ENCODE measurements at places on chromosomes 13 and 19.
A peak's percentile ranks its signal among the peaks of the same experiment; 100 is the strongest.

DNA sequence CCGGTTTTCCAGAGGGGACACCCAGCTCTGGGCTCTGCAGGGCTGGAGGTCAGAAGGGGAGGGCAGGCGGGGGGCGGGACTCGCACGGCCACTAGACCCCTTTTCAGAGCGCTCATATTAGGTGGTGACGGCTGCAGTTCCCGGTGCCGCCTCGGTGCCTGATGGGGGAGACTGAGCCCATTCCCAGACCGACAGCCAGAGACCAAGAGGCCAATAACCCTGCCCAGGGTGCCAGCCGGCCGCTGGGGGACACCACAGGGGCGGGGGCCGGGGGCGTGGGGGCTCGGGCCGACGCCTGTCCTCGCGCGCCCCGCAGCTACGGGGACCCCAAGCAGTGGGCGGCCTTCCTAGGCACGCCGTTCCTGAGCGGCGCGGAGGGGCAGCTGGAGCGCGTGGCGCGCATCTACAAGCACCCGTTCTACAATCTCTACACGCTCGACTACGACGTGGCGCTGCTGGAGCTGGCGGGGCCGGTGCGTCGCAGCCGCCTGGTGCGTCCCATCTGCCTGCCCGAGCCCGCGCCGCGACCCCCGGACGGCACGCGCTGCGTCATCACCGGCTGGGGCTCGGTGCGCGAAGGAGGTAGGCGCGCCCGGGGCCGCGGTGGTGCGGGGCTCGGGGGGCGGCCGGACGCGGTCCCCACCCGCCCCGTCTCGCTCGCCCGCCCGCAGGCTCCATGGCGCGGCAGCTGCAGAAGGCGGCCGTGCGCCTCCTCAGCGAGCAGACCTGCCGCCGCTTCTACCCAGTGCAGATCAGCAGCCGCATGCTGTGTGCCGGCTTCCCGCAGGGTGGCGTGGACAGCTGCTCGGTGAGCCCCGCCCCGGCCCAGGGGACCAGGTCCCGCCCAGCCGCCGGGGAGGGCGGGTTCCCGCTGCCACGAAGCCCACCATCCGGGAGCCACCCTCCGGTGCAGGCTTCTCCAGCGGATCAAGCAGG is 2.4 kb downstream of the TIMM13 start:
- no peak for DNase-seq

DNA sequence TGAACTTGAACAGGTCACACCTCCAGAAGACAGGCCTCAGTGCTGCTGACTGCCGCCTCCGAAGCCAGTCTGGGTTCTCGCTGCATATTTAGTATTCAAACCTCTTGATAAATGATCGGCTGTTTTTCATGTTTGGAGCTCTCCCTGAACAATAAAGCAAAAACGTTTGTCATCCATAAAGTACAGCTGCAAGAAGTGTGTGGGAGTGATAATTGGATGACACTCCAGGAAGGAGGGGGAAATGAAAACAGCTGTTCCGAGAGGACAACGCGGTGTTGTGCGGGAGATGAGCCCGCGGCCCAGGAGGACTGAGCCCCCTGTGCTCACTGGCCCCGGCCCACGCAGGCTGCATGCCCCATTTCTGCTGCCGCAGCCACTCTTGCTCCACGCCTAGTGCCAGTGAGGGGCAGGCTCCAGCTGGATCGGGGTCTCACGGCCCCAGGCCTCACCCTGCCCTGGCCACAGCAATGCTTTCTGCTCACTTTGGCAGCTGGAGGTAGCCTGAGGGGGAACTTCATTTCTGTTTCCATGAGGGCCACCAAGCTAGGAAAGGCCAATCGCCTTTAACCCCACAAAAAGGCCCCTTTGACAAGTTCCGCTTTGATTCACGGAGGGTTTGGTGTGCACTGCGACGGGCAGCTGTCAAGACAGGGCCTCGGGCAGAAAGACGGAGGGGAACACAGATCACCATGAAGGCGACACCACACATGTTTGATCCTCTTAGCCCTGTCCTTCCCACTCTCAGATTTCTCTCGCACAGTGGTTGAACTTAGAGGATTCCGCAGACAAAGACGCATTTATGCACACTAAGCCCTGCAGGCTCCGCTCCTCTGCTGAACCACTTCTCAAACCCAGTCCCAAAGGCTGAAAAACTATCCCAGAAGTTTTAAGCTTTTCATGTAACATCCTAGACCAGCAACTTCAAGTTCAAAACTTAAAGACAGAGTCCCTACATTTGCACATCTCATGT is 537.6 kb downstream of the EFNB2 start:
- DNase-seq: no peak

- DNase-seq: no peak
Measured at GRCh38 chr13:52419080-52419479, 13.1 kb upstream of the THSD1 start.

GRCh38 chr13:93767917-93768409 is 541.4 kb downstream of the GPC6 start:
- DNase-seq: no peak

- DNase-seq: no peak
Measured at GRCh38 chr13:110284779-110285484, 22.0 kb downstream of the COL4A1 start.

DNA sequence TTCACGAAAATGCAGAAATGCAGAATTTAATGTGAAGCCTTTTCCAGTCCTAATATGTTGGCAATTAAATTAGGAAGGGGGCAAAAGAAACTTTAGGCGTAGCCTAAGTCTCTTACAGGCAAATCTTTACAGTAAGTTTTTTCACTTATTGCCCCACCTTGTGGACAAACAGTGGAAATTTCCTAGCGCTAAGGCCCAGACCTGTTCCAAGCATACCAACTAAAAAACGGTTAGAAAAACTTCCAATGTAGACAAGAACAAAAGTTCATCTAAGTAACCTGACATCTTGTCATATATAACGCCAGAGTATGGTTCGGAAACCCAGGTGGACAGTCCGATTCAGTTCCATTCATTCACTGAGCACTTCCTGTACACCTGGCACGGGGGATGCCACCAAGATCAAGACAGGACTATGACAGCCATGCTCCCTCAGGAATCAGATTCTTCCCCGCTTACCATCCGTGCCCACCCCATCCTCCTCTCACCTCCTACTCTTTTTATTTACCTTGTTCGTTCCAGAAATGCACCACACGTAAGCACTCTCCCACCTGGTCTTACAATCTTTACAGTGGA is 4.9 kb downstream of the ZAR1L start:
- DNase-seq: peak; percentile 69

GRCh38 chr13:22773465-22773864 is 407.3 kb upstream of the SGCG start:
- no peak for DNase-seq

DNA sequence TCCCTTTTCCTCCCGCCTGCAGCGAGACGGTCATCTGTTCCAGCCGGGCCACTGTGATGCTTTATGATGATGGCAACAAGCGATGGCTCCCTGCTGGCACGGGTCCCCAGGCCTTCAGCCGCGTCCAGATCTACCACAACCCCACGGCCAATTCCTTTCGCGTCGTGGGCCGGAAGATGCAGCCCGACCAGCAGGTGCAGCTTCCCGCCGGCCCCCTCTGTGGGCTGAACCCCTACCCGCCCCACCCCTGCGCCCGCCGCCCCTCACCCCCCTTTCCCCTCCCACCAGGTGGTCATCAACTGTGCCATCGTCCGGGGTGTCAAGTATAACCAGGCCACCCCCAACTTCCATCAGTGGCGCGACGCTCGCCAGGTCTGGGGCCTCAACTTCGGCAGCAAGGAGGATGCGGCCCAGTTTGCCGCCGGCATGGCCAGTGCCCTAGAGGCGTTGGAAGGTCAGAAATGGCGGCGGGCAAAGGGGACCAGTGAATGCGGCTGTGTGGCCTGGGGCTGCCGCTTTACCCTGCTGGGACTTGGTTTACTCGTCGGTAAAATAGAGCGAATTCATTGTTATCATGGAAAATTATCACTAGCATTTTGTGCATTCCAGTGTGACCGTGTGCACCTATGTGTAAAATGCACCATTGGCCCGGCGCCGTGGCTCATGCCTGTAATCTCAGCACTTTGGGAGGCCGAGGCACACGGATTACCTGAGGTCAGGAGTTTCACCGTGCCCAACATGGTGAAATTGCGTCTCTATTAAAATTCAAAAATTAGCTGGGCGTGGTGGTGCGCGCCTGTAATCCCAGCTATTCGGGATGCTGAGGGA is 10.6 kb downstream of the VASP start:
- no peak for DNase-seq

- peak; percentile 70 for DNase-seq
Measured at GRCh38 chr19:7636691-7637373, at the start of gene STXBP2. STXBP2 (plus strand) TSS chr19:7637110; CDS start chr19:7637150, 40 bp downstream.

DNA sequence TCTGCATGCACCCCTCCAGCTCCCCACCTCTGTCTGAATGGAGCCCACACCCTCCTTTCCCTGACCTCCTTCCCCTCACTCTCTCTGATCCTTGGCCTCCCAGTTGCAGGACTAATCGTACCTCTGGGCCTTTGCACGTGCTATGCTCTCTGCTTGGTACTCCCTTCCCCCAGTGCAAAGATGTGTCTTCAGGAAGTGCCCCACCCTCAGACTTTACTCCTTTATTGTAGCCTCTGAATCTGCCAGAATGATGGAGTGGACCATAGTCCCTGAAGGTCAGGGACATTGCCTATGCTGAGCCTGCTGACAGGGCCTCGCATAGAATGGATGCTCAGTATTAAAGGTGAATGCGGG is 1.3 kb upstream of the JUND start:
- DNase-seq: peak; percentile 29

DNA sequence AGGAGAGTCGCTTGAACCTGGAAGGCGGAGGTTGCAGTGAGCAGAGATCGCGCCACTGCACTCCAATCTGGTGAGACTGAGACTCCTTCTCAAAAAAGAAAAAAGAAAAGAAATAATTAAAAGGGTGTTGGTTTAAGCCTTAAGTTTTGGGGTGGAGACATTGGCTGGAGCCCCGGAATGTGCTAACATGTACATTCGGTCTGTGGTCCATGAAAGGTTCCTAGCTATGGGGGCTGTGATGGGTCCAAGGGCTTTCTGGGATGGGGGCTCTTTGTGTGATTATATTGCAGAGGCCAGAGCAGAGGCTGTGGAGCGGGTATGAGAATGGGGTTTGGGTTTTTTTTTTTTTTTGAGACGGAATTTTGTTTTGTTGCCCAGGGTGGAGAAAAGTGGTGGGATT is 14.4 kb downstream of the NFKBID start:
- no peak for DNase-seq

GRCh38 chr13:109761695-109762094 is 24.7 kb downstream of the IRS2 start:
- no peak for DNase-seq

- DNase-seq: no peak
Measured at GRCh38 chr13:46327246-46327645, 59.8 kb downstream of the RUBCNL start.

Measured in MV-4-11 (cell line).